Stimulated activated CD8-positive, alpha-beta memory T cell treated with anti-CD3 and anti-CD28 coated beads, Interleukin-15, amount 100 ng/mL, for 1 hour (primary cell): ENCODE measurements at places on chromosomes 1 and 21.

DNA sequence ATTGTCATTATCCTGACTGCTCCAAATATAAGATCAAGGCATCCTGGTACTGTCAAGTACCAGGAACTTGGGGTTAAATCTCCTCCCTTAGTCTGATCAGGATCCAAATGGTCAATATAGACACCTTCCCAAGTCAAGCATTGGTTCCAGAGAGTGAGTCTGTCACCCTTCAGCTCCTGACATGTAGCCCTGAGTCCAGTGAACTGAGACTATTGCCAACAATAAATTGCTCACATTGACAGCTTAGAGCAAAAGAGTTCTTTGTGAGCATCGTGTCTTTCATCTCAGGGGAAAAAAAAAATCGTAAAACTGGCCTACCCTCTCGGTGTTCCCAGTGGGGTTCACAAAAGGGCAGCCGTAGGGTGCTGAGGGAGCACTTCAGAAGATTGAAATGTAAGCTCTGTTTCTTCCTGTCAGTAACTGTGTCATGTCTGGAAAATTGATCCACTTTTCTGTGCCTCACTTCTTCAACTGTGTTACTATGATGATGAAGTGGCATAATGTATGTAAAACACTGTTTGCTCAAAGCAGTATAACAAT lies 228.5 kb downstream of the KCNH1 start:
- DNase-seq = no peak

GRCh38 chr1:226201029-226201593 lies 14.6 kb upstream of the ACBD3 start:
- no peak for DNase-seq

DNA sequence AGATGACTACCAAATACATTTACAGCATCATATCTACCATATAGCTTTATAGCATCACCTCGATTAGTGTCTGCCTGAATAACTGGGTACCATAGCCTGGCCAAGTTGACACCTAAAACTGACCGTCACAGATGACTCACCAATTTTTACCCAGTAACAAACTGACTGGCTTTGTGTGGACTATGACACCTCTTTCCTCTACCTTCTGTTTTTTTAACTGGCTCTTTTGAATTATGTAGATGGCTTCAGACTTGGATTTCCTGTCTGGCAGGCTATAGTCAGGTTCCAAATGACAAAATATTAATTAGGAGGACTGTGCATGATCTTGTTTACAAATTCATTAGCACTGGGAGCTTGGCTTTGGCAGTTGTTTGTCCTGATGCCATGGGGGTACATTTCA lies 360.3 kb downstream of the TGFB2 start:
- no peak for DNase-seq

DNA sequence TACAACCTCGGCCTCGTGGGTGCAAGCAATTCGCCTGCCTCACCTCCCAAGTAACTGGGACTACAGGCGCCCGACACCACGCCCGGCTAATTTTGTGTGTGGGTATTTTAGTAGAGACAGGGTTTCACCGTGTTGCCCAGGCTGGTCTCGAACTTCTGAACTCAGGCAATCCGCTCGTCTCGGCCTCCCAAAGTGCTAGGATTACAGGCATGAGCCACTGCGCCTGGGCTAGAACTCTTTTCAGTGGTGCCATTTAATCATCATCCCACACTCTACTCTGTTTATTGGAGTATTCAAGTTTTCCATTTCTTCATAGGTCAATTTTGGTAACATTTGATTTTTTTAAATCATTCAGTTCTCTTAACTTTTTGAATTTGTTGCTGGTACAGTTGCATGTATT lies 101.3 kb downstream of the DHRS3 start:
- no peak for DNase-seq

DNA sequence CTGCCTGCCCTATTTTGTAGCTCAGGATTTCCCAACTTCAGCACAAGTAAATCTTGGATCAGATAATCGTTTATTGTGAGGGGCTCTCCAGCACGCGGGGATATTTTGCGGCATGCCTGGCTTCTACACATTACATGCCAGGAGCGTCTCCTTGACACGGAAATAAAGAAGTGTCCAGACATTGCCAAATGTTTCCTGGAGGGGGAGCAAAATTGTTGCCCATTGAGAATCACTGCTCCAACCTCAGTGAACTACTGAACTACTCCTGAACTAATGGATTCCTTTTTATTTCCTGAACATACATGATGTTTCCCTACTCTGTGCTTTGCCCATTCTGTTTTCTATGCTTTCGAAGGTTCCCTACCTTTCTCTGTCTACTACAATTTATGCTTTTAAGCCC lies 1359.1 kb upstream of the ADGRL2 start:
- DNase-seq = no peak

DNA sequence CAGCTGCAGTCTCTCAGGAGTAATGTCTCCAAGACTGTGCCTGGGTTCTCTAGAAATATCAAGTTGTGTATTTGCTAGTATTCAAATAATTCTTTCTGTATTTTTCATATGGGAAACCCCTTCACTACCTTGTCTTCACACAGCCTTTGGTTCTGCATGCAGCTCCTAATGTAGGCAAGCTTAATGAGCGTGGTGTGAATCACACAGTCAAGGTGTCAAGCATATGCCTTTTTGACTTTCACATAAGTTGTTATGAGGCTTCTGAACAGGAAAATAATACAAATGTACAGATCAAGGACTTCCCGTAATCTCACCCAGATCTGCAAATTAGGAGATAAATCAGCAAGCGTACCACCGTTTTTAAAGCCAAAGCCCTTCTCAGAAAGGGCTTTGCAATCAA lies at the start of gene FCRL3:
FCRL3 (minus strand) TSS at position 38 of the 400 bp plus-strand sequence. CDS start 280 bp downstream, outside the sequence.
- no peak for DNase-seq

DNA sequence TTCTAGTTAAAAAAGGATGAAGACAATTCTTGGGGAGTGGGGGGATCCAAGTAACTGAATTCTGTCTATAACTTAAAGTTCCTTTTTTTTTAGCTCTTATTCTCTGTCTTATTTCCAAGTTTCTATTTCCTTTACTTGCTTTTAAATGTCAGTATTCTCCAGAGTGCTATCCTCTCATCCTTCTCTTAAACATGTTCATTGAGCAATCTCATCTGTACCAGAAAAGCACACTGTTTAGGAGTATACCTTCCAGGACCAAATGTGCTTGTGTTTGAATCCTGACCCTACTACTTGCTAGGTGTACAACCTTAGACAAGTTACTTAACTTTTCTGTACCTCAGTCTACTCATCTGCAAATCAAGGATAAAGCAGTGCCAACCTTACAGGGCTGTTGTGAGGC lies 50.1 kb downstream of the AKT3 start:
- no peak for DNase-seq

DNA sequence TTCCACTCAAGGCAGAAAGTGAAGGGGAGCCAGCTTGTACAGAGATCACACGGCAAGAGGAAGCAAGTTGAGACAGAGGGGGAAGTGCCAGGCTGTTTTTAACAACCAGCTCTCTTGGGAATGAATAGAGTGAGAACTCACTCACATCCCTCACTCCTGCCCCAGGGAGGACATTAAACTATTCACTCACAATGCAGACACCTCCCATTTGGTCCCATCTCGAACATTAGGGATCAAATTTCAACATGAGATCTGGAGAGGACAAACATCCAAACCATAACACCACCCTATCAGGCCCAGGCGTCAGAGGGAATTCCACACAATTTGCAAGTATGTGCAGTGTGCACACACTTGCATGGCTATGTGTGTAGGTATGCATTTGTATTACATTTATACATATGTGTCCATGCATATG lies 62.7 kb downstream of the DMAP1 start:
- no peak for DNase-seq

DNA sequence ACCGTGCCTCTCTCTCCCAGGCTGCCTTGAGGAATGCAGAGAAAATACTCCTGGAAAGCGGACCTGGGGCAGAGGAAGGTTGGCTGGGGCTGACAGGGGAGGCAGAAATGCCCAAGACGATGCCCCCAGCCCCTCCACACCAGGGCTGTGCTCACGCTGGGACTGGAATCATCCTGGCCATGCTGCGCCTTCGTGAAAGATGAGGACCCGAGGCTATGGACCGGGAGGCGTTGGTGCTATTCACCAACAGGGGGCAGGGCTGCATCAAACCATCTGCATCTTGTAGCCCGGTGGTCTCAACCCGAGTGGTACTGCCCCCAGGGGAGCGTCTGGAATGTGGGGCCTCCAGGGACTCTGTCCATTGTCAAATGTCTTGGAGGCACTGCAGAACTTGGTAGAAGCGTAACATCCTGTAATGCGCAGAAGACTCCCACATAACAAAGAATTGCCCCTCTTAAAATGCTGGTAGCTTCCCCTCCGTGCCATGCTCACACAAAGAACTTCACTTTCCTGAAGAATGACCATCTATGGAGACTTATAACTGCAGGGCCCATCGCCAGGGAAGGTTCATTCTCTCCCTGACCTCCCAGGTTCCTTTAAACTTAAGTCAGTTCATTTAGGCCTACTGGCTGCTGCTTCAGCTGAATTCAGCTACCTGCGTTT lies 251.2 kb downstream of the RRAGC start:
- no peak for DNase-seq

GRCh38 chr1:19967808-19968207 lies 11.6 kb downstream of the PLA2G2A start:
- DNase-seq = no peak

DNA sequence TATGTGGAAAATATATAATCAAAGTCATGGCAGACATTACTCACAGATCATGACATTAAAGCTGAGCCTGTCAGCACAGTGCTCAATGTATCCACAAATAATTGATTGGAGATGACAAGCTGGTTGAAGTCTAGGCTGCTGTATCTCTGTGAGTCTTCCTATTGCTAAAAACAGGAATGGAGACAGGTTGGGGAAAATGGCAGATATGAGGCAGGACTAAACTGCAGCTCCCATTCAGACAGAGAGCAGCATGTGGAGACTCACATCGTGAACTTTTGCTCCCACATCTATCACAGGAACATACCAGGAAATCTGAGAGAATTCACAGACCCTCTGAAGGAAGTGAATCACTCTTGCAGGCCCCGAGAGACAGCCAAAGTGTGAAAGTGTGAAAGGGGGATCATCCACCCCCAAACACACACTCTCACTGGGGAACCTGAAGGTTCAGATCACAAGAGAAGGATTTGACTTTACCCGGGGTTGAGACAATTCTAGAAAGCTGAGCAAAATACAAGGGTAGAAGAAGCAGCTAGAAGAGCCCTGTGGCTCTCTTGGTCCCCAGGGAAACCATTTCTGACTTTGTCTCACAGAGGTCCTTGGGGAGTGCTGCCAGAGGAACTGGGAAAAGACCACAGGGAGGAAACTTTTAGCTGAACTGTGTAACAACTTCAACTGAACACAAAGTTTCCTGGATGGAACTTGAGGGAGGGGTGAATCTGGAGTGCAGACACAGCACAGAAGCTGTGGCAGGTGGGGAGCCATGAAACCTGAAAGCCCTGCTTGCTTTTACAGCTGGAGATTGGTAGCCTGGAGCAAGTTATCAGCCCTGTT lies 173.4 kb downstream of the S1PR1 start:
- no peak for DNase-seq

- no peak for DNase-seq
Measured at GRCh38 chr1:204287466-204287891, 72.2 kb downstream of the PLEKHA6 start.

DNA sequence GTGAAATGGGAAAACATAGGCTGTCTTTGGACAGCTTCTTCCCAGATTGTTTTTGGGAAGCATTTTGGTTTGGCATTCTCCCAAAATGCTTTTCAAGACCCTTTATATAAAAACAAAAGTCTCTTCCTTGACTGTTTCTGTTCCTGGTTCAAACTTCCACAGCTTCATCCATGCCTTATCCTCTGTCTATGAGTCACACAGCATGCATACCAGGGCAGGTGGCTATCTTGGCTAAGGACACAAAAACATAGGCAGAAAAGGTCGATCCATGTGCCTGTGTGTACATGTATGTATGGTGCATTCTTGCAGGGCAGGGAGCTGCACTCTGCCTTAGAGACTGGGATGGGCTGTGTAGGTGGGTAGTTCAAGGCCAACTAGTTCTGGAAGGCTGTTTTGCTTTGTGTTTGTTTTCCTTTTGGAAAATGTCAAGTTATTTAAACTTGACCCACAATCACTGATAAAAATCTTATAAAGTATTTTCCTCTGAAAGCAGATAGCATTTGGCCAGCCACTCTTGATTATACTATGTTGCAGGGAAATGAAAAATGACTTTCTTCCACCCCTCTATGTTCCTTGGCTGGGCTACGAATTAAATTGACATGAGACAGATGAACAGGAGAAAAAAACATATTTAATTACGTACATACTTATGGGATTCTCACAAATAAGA lies 437.0 kb downstream of the SIPA1L2 start:
- DNase-seq = no peak

GRCh38 chr1:94878329-94878728 lies 48.6 kb downstream of the CNN3 start:
- no peak for DNase-seq

DNA sequence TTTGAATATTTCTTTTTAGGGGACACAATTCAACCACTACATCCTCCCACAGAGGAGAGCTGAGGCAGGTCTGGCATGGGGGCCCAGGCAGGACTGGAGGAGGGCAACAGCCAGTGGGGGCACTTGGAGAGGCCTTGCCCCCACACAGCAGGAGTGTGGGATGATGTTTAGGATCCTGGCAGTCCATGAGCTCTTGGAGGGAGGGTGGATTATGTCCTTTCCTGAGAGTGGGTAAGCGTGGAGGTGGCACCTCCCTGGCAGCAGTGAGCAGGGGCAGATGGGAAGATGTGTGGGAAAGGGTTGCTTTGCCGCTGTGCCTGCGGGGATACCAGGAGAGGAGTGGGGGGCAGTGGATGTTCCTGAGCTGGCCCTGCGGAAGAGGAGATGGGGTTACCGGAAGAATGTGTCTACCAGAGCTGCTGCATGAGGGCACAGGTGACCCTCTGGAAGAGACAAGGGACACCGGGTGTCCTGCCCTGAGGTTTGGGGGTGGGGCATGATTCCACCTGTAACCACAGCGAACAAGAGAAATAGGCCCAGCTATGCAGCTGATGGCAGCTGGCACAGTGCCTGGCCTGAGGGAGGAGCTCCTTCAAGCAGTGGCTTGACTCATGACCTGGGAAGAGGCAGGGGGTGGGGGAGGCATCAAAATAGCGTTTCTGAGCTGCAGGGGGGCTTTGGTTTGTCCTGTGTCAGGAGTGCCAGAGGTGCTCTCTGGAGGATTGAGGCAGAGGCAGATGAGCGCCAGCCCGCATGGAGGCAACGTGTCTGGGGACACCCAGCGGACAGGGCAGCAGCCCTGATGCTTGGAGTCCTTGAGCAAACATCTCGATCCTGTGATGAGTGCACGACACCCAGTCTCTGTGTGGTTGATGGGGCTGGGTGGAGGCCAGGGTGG lies 123.9 kb upstream of the TMPRSS2 start:
- no peak for DNase-seq
